ENCODE measurements at places on chromosomes 3 and 15.

DNA sequence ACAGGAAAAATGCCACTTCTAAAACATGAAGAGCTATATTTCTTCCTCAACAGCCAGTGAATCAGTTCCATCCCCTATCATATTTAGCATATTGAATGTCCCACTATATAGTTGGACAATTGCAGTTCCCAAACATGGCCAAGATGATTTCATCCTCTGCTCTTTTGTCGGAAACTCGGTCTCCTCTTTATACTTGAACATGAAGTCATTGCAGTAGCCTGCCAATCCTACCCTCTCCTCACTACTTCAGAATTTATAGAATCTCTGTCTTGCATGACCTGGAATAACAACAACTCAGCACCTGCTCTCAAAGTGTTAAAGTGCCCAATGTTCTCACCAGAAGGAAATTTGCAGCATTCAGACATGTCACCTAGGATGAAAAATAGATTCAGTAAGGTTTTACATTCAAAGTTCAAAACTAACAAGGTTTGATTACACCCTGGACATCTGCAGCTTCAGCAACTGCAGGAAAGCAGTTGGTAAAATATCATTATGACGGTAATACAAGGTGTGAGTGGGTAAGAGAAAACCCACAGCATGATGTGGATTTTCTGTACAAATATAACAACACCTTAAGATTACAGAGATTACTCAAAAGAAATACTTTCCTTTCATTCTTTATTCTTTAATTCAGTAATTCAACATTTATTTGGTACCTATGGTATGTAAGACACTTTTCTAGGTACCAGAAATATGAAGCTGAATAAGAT lies 52.5 kb downstream of the TP63 start:
- DNase-seq: no peak

DNA sequence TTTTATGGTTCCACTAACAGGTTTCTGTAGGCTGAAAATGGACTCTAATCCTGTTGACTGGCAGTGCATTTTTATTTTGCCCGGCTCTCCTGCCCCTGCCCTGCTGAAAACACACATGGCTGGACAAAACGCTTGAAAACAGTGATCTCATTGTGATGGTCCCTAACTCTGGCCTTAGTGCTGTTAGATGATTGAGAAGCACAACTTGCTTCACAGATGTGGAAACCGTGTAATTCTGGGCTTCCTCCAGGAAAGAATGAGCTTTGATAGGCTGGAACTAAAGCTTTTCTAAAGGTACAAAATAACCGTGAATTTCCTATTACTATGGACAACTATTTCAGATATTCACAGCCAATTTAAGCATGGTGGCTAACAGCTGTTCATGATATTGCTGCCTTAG lies 121.4 kb downstream of the VGLL3 start:
- no peak for DNase-seq

- no peak for DNase-seq
Measured at GRCh38 chr15:78343276-78344060, 3.3 kb downstream of the CRABP1 start.

- DNase-seq: no peak
Measured at GRCh38 chr3:140242818-140243276, 307.9 kb downstream of the CLSTN2 start.

GRCh38 chr3:195522254-195523023 lies 20.7 kb downstream of the PPP1R2 start:
- peak; percentile 42 for DNase-seq

DNA sequence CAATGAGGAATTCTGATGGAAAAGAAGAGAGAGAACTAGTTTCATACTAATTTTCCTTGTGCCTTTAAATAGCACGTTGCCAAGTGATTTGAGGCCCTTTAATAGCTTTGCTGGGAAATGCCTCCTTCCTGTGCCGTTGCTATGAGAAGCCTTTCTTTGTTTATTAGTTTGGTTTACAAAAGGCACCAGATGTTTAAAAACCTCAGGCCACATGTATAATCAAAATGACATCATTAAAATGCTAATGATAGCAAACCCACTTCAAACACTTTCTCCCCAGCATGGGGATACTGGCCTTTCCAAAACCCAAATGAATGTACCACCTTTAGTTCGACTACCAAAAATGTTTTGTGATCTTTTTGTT lies 50.0 kb upstream of the TBC1D23 start:
- DNase-seq: no peak

- no peak for DNase-seq
Measured at GRCh38 chr3:25542492-25543039, 114.5 kb downstream of the RARB start.

DNA sequence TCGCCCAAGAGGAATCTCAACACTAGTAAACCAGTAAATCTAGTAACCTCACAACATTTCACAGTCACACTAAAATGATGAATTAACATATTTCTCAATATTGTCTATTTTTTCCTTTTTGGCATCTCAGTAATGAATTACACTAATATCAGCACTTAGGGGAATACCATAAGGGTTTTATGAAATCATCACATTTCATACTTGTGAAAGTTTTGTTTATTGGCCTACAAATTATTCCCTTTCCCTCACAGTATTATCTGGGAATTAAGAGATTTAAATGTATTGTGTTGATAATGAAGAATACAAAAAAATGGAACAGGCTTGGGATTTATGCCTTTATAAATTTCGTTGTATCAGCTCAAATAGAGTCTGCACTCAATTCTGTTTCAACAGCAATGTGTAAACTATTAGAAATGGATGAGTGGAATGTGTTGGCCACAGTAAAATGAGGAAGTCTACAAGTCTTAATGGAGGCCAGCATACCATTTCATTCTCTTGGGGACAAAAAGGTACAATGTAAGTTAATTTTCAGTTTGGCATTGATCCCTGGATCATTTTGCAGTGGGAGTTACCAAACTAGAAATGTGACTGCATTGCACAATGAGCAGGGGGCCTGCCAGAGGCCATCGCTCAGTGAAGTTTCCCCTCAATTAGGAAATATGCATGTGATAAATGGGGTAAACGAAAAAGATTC lies 195.4 kb downstream of the FMN1 start:
- DNase-seq: no peak

DNA sequence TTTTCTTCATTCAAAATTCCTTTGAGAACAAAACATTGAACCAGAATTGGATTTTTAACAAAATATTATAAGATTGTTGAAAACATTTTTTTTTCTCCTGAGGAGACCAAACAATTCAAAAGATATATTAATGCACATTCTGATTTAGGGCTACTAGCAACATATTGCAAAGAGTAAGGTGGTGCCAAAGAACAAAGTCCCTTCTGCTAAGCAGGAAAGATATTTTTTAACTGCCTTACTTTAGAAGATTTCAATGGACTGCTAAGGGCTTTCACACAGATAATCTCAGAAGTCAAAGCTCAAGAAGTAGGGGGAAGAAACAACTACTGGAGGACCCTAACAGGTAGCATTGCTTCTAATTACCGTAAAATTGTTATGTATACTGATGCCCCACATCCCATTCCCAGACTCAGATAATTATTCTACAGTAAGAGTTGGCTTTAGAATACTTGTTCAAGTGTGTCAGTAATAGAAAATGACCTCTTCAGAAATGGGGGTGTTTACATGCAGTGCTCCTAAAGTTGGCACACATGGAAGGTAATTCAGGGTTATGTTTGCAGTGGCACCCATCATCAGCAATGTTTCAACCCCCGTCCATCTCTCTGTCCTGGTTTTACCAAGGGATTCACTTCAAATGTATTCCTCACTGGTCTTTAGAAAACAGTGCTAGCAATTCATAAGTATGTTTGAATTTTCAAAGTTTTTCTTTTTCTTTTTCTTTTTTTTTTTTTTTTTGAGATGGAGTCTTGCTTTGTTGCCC lies 354.7 kb downstream of the ZBTB20 start:
- no peak for DNase-seq

DNA sequence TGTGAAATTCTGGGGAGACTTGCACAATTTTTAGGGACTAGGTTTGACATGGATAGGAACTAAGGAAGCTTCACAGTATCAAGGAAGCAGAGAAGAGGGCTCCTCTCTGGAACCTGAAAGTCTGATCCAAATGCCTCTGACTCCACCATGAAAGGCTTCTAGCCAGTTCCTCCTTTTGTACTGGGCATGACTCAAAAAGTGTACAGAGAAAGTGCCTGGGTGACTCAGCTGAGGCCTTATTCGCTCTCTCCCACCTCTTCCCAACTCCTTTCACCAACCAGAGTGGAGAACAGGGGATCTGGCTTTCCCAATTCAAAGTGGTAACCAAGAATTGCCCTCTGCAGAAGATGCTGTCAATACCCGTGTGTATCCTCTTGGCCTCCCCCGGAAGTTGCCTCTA lies 342.9 kb upstream of the PROK2 start:
- no peak for DNase-seq

DNA sequence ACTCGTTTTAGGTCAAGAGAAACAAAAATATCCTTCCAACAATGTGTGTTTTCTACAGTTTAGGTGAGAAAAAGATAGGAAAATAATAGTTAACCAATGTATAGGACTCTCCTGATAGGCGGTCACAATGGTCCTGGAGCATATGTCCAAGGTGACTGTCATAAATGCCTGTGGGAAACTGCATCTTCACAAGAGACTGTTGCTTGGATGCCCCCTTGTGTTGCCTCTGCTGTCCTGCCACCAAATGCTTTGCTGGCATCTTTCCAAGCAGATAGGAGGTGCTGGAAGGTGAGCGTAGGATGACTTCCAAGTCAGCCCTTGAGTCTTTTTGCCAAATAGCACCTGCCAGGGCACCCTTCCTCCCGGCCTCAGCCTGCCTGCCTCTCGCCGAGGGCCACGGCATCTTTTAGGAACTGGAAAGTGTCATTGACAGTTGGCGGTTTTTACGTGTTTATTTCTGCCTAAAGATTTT lies 24.1 kb upstream of the SACM1L start:
- DNase-seq: no peak

GRCh38 chr3:99674086-99674789 lies 35.8 kb downstream of the COL8A1 start:
- no peak for DNase-seq

- DNase-seq: no peak
Measured at GRCh38 chr15:101482526-101483371, 6.8 kb downstream of the PCSK6 start.

DNA sequence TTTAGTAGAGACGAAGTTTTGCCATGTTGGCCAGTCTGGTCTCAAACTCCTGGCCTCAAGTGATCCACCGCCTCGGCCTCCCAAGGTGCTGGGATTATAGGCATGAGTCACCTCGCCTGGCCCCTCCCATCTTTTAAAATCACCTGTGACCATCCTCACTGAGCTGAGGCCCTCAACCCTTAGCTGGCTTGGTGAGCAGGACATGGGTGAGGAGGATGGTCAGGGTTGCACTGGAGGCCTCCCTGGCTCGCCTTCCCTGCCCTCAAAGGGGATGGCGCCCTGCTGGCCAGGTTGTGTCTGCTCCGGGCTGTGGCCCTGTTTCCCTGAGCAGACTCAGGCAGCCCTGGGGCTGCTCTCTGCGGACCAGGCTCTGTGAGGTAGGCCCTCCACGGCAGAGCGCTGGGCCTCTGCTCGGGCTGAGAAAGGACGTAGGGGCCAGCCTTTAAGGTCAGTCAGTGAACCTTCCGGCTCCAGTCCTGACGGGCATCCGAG lies 33.7 kb downstream of the SYNM start:
- no peak for DNase-seq

DNA sequence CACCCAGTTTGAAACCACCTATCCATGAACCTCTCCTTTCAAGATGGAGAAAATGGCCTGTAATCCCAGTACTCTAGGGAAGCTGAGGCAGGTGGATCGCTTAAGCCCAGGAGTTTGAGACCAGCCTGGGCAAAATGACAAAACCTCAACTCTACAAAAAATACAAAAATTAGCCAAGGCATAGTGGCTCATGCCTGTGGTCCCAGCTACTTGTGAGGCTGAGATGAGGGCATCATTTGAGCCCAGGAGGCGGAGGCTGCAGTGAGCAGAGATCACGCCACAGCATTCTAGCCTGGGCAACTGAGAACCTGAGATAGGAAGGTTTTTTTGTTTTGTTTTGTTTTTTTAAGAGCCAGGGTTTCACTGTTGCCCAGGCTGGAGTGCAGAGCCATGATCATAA lies 5.4 kb downstream of the TKT start:
- DNase-seq: no peak

DNA sequence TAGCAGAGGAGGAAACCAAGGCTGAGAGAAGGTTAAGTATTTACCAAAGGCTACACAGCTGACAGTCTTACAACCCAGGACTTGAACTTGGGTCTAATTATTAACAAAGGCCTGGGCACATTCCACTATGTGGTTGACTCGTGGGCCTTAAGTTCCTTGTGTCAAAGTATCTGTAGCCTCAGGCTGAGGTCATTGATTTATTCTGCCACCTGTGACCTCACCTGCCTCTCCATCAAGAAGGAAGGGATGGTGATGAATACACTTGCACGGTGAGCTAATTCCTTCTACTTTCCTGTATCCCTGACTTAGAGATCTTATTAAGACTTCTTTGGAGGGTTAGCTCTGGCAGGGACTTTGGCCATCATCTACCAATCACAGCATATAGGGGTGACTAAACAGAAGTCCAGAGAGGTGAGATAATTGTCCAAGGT lies 19.9 kb upstream of the LRRC58 start:
- DNase-seq: no peak

GRCh38 chr3:159824333-159824732 lies 164.3 kb upstream of the IL12A start:
- no peak for DNase-seq

GRCh38 chr3:31959951-31960792 lies 20.9 kb downstream of the OSBPL10 start:
- DNase-seq: no peak

GRCh38 chr15:62896380-62896866 lies 146.1 kb upstream of the TPM1 start:
- no peak for DNase-seq

GRCh38 chr15:73287019-73287418 lies 81.7 kb downstream of the HCN4 start:
- no peak for DNase-seq

- peak; percentile 27 for DNase-seq
Measured at GRCh38 chr3:48561045-48561736, 2.4 kb downstream of the UCN2 start.

DNA sequence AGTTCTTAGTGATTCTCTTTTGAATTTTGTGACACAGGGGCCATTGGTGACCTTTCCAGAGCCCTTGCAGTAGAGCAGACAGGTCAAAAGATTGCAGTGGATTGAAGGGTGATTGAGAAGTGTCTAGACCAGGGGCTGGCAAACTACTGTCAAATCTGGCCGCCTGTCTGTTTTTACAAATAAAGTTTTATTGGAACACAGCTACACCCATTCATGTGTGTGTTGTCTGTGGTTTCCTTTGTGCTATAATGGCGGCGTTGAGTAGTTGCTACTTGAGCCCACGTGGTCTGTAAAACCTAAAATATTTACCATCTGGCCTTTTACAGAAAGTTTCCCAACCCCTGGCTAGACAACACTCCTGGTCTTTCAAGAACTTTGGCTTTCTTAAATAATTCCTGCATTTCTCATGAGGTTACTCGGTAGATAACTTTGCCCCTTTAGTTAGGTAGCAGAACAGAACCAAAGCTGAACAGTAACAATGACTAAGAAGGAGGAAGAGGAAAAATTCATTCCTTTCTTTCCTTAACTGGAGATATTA lies 265.1 kb upstream of the NR2E3 start:
- no peak for DNase-seq

DNA sequence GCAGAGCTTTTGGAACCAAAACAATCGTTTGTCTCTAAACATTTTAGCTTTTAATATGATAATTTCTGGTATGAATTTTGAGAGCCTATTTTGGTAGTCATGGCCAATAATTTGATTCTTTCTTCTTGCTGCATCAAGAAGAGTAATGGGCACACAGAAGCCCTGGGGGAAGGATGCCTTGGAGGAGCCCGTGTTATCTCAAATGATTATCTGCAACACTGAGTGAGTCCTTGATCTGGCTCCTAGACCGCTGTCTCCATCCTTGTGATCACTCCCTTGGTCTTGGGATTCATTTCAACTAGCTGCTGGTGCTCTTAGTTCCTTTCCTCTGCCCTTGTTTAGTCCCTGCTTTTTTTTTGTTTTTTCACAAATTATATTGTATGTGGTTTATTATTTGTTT lies 77.9 kb upstream of the CCNL1 start:
- no peak for DNase-seq

All from hippocampal formation (tissue), 2 donors.